ENCODE measurements at places on chromosomes 5 and 9. TPM values are rescaled to one million over a fixed set of nuclear protein-coding genes. Genes with fewer than 3 reads are reported as not detected.

DNA sequence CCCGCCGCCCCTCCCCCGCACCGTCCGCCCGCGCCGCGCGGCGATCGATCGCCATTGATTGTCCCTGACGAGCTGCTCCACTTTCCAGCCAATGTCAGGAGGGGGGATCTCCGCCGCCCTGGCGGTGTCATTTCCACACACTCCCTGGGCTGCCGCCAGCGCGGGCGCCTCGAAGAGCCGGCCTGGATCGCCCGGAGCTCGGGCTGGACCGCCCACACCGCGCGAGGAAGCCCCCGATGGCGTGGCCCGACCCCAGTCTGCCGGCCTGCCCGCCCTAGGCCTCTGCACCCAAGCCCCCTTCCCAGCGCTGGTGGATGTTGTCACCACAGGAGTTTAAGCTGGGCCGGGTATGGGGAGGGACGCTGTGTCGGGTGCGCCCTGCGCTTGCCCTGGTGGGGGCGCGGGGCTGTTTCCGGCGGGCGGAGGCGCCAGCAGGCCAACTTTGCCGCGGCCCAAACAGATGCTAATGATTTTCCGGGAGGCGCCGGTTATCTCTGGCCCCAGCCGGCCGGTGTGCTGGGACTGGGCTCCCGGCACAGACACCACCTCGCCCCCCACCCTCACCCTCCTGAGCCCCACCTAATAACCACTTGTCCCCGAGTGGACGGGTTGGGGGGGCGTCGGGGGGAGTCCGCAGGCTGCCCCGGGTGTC lies 10.6 kb upstream of the CXXC5 start:
- DNase-seq, result peak; percentile 91

Gene GMCL2
- total RNA-seq, result not detected

- no peak for DNase-seq
Measured at GRCh38 chr5:139631520-139632165, 16.5 kb upstream of the CXXC5 start.

- peak; percentile 76 for DNase-seq
Measured at GRCh38 chr5:172765766-172766286, 5.2 kb downstream of the DUSP1 start.

DNA sequence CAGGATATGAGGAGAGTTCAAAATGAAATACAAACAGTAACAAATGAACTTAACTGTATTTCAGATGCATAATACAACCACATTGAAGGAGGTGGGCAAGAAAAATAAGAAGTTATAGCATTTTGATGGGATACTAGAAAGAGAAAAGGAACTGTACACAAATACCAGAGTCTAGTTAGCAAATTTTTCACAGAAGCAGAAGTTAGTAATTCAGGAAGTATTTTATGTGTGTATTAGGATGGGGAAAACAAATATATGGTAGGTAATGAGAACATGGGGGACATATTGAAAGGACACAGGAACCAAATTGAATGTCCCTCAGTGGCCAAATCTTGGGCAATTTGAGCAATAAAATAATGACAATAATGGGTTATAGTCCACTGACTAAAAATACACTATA lies 18.4 kb downstream of the GM2A start:
- DNase-seq, result no peak

Gene RNF14
- total RNA-seq, result 57.8 TPM

DNA sequence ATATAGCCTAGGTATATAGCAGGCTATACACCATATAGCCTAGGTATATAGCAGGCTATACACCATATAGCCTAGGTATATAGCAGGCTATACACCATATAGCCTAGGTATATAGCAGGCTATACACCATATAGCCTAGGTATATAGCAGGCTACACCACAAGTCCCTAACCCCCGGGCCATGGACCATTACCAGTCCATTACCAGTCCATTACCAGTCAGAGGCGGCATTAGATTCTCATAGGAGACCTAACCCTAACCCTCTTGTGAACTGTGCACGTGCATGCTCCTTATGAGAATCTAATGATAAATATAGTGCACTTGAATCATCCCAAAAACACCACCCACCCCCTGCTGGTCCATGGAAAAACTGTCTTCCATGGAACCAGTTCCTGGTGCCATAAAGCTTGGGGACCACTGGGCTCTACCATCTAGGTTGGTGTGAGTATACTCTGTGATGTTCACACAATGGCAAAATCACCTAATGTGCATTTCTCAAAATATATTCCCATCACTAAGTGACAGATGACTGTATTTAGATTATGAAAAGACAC lies 4.7 kb downstream of the PLIN2 start:
- no peak for DNase-seq

Gene GHR
- 24.3 TPM for total RNA-seq

Gene BTNL3
- 31.3 TPM for total RNA-seq

DNA sequence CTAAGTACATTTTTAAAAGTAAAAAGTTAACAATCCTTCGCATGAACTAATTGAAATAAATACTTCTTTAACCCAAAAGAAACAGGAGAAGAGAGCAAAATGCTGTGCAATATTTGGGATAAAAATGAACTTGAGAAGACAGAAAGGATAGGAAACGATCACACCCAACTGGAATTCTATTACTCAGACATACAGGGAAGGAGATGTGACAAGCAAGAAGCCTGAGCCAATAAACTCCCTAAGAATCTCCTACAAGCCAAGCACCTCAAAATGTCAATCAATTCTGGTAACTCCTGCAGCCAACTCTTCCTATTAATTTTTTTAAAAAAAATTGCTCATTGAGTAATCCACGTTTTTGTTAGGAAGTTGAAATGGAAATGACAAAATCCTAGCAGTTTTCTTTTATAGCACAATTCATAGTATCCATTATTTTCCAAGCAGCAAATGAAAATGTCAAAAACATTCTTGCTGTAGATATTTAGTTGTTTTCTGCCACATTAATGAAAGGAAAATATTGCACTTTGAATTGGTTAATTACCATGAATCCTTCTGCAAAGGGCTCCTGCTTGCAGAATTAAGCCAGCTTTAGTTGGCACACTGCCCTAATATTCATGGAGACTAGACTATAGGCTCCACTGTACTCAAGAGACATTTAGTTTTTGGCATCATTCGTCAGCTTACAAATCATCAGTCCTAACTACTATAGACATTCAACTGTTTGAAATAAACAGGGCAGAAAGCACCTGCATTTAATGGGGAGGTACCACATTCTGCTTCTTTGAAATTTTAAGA lies 89.0 kb downstream of the RFX3 start:
- no peak for DNase-seq

DNA sequence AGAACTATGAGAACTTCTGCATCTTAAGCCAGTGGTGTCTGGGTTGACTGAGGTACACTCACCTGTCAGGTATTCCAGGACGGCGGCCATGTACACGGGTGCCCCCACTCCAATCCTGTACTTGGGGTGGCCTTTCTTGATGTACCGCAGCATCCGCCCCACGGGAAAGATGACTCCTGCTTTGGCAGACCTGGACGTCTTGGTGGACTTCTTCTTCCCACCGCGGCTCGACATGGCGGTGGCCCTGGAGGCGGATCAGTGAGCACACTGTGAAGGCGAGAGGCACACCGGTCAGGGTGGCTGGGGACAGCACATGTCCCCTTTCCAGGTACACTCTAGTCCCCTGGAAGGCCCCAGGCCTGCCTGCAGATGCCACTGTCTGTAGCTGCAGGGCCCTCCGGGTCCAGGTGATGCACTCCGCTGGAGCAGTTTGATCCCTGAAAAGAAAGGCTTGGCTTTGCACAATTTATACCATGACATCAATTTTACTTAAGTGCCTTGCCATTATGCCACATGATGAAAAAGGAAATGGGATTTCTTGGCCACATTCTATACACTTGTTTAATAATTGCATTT lies 10.1 kb downstream of the MACROH2A1 start:
- DNase-seq, result no peak

DNA sequence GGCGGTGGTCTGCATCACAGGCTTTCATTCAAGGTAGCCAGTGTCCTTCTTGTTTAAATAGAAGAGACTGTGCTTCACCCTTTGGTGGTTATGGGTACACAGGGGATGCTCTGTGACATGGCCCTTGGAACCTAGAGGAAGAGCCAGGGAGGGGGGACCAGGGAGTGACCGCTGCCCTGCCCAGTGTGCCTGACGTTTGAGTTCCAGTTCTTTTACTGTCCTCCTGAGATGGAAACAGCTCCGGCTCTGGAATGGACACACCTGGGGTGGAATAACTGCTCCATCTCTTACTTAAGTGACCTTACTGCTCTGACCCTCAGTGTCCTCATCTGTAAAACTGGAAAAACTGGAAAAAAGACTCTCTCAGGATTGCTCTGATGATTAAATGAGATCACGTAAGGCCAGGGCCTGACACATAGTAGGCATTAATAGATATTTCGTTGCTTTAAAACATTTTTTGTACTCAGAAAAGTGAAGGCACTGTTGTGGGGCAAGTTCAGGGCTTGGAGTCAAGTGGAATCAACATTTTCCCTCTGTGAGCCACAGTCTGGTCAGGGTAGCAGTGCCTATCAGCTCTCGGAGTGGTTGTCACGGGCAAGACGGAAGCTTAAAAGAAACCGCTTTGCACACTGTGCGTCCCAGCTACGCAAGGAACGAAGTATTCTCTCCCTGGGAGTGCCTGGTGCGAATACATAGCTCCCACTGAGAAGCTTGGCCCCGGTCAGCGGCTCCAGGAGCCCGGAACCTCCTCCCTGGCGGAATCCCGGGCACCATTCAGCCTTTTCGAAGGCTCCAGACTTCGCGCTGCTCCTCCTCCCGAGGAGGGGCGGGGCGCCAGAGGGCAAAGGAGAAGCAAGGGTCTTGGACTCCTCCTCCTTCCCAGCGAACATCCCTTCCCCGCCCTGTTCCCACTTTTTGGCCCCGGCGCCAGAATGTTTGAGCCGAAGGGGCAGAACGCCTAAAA lies 5.8 kb downstream of the POU4F3 start:
- DNase-seq, result no peak

DNA sequence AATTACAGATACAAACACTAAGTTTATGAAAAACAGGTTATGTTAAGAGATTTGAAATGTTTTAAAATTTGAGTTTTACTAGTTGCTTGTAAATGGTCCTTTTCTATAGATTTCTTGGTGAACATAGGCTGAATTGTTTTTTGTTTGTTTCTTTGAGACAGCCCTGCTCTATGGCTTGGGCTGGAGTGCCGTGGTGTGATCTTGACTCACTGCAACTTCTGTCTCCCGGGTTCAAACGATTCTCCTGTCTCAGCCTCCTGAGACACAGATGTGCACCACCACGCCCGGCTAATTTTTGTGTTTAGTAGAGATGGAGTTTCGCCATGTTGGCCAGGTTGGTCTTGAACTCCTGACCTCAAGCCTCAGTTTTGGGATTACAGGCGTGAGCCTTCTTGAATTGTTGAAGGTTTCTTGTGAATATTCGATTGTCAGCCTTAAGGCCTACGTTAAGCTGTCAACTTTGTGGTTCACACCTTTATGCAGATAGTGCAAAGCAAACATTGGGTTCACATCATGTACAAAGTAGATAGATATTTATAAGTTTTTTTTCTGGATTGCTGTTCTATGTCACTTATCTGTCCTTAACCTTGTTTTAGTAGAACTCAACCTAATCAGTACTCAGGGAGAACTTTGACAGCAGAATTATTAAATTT lies 26.2 kb downstream of the UHRF2 start:
- no peak for DNase-seq

DNA sequence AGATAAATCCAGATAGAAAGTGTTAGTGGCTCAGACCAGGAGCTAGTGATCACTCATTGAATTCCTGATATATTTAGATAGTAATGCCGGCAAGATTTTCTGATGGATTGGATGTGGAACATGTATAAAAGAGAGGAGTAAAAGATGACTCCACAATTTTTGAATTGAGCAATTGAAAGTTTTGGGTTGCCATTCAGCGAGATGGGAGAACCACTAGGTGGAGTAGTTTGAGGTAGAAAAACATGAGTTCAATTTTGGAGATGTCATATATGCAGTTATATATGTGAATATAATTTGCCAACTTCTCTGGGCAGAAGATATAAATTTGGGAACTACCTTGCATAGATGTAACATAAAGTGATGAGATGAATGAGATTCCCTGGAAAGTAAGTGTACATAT lies 502.5 kb upstream of the SEMA6A start:
- no peak for DNase-seq

DNA sequence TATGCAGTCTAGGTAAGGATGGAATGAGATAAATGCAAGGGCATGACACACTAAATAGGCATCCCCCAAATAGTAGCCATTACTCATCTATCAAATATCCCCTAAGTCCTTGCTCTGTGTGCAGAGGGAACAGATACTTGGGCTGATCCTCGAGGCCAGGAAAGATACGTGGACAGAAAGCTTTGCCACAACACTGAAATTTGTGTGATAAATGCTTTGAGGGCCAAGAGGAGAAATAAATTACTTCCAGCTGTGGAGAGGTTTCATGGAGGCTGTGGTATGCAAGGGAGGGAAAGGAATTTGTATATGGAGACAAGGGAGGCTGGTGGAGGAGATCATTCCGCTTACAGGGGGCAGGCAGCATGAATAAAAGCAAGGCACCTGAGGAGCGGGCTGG lies 18.5 kb downstream of the ATOX1 start:
- no peak for DNase-seq

- no peak for DNase-seq
Measured at GRCh38 chr5:107389775-107390148, 281.0 kb downstream of the EFNA5 start.

- no peak for DNase-seq
Measured at GRCh38 chr5:111119856-111120255, 27.7 kb downstream of the WDR36 start.

- DNase-seq, result no peak
Measured at GRCh38 chr5:137791387-137791786, 37.2 kb upstream of the HNRNPA0 start.

GRCh38 chr5:77882670-77883257 lies 106.6 kb upstream of the TBCA start:
- DNase-seq, result no peak

DNA sequence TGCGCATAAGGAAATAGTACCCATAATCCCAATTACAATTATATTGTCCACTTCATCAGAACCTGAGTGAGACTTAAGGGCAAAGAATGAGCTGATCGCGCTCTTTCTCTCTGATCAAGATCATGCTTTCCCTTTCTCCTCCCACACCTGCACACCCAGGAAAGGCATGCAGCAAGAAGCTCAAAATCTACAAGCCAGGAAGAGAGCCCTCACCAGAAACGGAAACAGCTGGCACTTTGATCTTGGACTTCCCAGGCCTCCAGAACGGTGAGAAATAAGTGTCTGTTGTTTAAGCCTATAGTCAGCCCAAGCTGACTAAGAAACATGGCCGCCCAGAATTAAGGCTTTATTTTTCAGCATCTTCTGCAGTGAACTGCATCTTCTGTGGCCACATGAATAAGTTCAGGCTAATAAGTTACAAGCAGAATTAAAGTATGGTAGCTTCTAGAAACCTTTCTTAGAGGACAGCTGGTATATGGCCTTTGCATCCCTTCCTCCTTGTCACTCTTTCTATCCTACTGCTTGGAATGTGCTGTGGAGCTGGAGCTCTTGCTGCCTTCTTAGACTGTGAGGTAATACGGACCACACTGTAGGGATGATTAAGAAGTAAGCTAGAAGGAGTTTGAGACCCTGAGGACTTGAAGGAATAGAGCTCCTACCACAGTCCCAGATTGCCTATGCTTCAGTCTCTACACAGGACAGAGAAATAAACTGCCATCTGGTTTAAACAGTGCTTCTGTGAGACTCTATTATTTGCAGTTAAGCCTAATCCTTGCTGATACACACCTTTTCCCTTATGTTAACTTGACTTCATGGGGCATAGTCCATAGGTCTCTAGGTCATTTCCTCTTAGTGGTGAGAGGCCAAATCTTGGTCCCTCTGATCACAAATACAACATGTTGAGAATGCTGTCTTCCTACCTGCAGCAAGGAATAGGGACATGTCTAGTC lies 17.2 kb downstream of the OR2S2 start:
- DNase-seq, result no peak

- no peak for DNase-seq
Measured at GRCh38 chr5:33720176-33720575, 171.6 kb downstream of the ADAMTS12 start.

Gene ENHO
- total RNA-seq, result 1.5 TPM

Measured in hepatocyte (in vitro differentiated cells).